ENCODE measurements at places on chromosomes 2 and 18. TPM values are rescaled to one million over a fixed set of nuclear protein-coding genes. Genes with fewer than 3 reads are reported as not detected.

Gene LANCL1
- 76.3 TPM for polyA plus RNA-seq

DNA sequence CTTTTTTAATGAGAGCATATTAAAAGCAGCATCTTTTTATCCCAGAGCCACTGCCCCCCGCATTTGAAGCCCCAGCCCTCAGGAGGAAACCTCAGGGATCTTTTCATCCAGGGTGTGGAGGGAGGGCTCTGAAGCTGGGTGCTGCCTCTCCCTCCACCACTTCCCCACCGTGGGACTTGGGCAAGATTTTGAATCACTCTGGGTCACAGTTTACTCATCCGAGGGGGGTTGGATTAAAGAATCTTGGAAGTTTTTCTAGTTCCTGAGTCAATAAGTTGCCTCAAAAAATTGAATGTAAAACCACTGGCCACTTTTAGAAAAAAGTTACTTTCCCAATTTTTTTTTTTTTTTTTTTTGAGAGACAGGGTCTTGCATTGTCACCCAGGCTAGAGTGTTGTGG is 62.0 kb upstream of the ANKRD44 start:
- no peak for DNase-seq

DNA sequence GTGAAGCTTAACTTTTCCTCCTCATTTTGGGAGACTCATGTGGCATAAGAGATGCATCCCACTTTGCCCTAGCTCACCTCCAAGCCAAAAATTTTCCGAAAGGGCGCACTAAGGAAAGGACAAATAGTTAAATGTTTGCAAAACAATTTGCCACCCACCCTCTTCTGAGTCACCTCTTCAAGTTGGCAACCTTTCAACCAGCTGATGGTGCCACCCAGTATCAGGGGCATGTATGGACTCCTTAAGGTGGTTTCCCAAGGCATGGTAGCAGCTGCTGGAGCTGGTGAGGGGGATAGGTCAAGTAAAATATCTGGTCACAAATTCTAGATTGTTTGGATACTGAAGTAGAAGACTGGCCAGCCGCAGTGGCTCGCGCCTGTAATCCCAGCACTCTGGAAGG is 17.2 kb upstream of the ITGAV start:
- DNase-seq, result no peak

GRCh38 chr2:75064691-75065396 is 106.4 kb downstream of the POLE4 start:
- DNase-seq, result peak; percentile 19

DNA sequence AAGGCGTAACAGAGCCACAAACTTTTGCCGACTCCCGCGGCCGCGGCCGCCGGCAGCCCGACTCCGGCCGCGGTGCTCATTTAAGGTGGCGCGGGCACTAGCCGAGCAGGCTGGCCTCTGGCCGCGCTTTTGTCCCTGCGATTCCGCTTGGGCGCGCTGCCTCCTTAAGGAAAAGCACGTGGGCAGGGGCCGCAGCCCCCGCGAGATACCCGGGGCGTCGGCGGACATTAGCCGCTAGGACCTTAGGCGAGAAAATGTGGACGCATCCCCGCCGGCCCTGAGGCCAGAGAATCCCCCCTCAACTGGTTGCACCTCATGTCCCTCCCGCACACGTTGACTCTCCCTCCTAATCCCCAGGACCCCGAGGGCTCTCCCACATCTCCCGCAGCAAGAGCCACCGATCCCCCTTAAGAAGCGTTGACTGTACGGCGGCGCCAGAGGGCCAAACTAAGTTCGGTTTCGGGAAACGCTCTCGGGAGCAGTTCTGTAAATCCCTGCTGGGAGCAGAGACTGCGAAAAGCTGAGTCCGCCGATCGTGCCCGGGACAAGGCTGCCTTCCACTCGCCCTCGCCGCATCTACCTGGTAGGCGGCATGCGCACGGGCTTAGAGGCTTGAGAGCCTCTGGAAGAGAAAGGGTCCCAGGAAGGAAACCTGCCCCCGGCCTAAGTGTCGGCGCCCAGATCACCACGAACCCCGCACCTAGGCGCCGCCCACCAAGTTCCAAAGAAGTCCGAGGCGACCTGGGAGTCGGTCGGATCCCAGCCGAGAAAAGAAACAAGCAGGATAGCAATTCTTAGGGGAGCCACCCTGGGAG is 1.8 kb upstream of the SATB2 start:
- peak; percentile 93 for DNase-seq

GRCh38 chr2:102114290-102114721 is 28.2 kb upstream of the IL1R1 start:
- DNase-seq, result no peak

- no peak for DNase-seq
These were observed 855.6 kb downstream of the TSN start for GRCh38 chr2:122610948-122611609.

GRCh38 chr2:36564377-36564930 is 33.5 kb downstream of the FEZ2 start:
- no peak for DNase-seq

DNA sequence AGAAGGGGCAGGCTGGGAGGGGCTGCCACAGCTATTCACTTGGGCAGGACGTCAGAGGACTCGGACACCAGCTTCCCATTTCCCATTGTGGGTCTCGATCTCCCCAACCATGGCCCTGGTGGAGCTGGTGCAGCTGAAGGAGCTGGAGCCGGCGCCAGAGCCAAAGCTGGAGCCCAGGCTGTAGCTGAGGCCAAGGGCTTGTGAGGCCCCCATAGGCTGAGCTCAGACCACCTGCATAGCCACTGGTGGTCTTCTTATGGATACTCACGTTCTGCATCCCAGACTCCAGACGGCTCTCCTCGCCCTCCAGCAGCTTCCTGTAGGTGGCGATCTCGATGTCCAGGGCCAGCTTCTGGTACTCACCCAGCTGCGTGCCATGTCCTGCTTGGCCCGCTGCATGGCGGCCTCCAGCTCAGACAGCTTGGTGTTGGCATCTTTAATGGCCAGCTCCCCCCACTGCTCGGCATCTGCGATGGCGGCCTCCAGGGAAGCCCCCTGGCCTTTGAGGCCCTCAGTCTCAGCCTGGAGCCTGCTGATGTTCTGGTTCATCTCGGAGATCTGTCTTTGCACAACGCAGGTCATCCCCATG is 6.0 kb upstream of the CDK5R2 start:
- no peak for DNase-seq

DNA sequence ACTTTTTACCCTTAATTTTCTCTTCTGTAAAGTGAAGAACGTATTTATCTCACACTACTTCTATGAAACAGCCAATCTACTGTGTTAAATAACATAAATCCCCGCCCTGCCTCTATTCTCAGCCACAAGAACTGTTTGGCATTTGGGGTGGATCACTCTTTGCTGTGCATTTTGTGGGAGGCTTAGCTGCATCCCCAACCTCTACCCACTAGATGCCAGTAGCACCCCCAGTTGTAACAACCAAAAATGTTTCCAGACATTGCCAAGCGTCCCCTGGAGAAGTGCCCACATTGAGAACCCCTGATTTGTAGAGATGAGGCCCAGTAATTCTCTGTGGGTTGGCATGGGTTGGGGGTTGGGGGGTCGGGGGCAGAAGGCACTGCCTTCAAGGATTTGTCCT is 94.7 kb upstream of the BOD1L2 start:
- no peak for DNase-seq

All from right lung (tissue), 10 donors.